ENCODE measurements at places on chromosomes 7 and 10.

DNA sequence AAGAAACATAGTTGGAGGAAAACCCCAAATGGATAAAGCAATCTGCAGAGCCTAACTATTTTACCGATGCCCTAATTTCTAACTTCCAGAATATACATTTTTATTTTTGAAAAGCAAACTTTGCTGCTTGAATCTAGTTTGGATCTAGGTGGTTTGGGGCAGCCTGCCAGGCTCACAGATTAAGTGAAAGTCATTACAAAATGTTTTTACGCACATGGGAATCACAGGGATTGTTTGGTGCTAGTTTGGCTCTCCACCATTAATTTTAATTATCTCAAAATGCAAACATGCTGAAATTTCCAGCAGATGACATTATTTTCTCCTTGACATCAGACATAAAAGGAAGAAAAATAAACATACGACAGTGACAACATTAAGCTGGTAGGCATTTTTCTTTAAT lies 166.7 kb upstream of the INHBA start:
- no peak for DNase-seq

- no peak for DNase-seq
Observed at GRCh38 chr7:152667958-152668357, 8.0 kb downstream of the XRCC2 start.

GRCh38 chr10:70320751-70321150 lies 36.9 kb upstream of the NPFFR1 start:
- DNase-seq, result no peak

DNA sequence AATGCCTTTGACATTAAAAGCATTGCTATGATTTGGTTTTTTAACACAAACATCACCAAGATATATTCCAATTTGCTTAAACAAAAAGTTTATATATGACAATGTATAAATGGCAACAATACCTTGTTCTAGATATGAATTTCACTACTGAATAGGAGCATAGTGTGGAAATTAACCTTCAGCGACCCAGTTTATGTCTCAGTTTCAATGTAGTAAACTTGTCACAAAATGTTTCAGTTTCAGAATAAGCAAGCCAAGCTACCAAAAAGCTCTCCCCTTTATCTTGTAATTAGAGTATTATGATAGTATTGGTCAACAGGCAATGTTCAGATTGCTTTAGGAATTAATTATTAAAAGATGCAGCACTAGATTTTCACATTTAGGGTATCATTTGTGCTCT lies 99.6 kb upstream of the PCDH15 start:
- no peak for DNase-seq

DNA sequence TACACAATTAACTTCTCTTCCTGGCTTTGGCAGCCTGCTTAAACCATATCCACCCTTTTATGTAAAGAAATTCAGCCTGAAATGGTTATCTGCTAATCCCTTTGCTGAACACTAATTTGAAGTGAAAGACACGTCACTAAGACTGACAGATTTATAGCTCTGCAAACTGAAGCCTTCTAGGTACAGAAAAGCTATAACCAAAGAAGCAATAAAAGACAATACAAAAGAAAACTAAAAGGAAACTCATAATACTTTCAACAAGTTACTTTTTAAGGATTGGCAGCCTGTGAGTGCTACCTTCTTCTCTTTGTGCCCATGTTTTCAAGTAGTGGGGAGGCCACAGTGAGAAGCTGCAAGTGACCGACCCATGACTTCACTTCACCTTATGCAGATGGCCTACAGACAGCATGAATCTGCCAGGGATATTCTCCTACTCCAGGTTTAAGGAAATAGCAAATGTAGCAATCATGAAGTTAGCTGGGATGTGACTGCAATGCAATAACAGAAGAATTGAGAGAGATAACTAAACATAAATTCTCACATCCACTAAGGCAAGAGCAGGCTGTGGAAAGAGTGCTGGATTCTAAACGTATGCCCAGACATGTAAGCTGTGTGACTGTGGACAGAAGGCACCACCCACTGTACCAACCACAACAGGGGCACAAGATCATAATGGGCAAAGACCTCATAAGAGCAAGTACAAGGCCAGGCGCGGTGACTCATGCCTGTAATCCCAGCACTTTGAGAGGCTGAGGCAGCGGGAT lies 10.7 kb upstream of the SPOCK2 start:
- no peak for DNase-seq

DNA sequence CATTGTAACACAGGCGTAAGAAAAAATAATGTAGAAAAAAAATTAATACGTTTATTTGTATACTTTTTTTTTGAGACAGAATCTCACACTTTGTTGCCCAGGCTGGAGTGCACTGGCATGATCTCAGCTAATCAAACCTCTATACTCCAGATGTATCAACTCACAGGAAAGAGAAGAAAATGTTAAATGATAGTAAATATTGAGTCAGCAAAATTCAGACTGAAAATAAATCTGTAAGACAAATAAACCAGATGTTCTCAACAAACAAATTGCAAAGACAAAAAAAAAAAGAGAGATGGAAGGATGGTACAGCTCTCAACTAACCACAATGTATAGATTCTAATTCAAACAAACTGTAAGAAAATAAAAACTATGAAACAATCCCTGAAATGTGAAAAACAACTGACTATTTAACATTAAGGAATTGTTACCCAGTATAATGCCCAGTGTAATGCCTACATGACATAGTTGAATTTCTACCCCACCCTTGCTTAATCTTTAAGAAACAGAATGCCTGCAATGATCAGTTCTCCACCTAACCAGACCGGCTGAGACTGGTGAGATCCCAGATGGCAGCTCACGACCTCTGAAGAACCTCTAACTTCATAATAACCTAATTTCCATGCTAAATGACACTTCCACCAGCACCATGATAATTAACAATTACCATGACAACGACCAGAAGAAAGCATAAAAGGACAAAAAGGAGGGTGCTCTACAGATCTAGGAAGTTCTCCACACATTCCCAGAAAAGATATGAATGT lies 272.0 kb upstream of the GNAI1 start:
- no peak for DNase-seq

GRCh38 chr10:9886772-9887171 lies 1130.9 kb upstream of the CELF2 start:
- no peak for DNase-seq

- DNase-seq, result no peak
Observed at GRCh38 chr7:96685755-96686154, 23.9 kb downstream of the SEM1 start.

DNA sequence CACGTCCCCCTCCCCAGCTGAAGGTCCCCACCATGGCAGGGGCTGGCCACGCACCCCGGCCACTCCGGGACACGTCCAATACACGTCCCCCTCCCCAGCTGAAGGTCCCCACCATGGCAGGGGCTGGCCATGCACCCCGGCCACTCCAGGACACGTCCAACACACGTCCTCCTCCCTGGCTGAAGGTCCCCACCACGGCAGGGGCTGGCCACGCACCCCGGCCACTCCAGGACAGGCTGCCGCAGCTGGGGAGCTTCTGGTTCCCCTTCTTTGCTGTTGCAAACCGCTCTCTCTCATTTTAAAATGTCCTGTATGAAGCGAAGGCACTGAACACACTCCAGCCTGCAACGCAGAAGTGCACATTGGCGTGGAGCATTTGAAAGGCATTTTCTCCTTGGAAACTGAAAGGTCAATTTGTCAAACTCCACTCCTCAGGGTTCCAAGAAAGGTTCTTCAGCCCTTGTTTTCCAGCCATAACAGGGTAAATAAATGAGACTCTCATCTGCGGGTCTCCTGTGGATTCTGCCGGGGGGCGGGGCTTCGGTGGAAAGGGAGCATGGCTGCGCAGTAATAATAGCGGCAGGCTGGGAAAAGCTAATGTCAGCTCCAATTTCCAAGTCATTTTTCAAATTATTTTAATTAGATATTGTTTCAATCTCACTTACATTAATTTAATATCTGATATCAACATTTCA lies 580.3 kb downstream of the DNAJB6 start:
- DNase-seq, result no peak

Data from fibroblast of the conjunctiva (primary cell).